ENCODE measurements at places on chromosomes 5 and 9.

DNA sequence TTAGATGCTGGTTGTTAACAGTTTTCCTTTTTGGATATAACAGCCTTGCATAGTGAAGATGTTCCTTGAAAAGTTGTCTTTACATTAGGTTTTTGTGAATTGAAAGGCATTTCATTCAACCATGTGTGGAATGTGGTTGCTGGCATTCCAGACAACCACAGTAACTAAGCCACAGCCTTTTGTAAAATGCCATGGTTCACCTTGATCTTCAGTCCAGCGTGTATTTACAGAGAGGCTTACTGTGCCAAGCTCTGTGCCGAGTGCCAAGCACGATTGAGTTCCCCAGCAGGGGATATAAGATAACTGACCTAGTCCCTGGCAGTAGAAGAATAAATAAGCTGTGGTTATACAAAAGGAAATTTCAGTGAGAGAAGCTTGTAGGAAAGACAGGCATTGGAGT lies 4.9 kb downstream of the EXOSC2 start:
- no peak for DNase-seq

GRCh38 chr9:71760901-71761300 lies 7.4 kb downstream of the CEMIP2 start:
- DNase-seq = no peak

GRCh38 chr5:108772626-108773025 lies 24.9 kb downstream of the FER start:
- DNase-seq = no peak

GRCh38 chr5:69467442-69468225 lies 25.0 kb upstream of the OCLN start:
- no peak for DNase-seq

DNA sequence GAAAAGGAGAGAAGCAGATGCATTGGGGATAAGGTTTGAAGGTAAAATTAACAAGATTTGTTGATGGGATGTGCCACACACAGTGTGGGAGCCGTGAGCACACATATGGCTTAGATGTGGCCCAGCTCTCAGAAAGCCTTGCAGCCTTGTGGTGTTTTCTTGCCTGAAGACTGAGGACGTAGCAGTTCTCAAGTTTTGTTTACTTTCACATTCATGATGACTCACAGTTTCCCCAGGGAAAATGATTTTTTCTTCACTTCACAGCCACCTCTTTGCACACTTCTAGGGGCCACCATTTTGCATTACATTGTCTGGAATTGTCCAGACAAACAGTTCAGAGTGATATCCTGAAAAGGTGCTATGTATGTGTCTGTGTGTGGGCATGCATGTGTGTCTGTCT lies 126.2 kb downstream of the BASP1 start:
- no peak for DNase-seq

- no peak for DNase-seq
Observed at GRCh38 chr5:148469501-148469935, 85.8 kb downstream of the FBXO38 start.

DNA sequence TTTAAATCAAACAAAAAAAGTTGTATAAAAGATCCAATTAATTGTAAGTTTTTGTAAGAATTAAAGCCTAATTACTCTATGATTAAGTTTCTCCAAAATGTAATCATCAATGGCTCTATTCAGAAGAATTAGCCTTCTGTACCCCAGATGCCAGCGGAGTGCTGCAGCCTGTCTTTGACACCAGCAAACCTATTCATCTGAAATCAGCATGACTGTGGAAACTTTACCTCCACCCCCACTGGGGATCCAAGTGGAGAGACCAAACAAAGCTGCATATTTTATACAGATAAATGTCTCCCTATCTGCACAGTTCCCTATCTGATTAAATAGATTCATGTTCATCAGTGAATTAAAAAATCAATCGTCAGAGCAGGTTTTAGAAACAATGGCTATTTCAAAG lies 426.8 kb downstream of the KIAA0825 start:
- no peak for DNase-seq

GRCh38 chr5:79413112-79413511 lies 100.8 kb downstream of the HOMER1 start:
- no peak for DNase-seq

GRCh38 chr5:51203598-51203997 lies 179.7 kb upstream of the ISL1 start:
- no peak for DNase-seq

- DNase-seq = no peak
Observed at GRCh38 chr5:132469380-132470009, 21.1 kb downstream of the IRF1 start.

Data from stimulated activated CD4-positive, alpha-beta T cell treated with anti-CD3 and anti-CD28 coated beads, Interleukin-4, amount 100 ng/mL, for 24 hours (primary cell).